ENCODE measurements at places on chromosomes 1 and 21.

DNA sequence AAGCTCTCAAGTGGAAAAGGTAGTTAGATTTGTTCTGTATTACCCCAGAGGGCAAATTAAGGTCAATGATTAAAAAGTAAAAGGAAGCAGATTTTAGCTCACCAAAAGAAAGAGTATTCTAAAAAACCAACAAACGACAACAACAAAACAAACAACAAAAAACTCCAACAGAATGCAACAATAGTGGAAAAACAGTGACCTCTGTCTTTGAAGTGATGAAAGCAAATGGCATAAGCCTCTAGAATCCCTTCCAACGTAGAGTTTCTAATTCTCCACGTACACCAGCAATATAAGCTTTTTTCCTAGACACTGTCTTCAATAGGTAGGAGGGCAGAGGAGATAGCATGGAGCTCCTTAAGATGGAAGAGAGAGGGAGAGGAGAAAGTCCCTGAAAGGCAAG is 359.1 kb downstream of the TTLL7 start:
- DNase-seq, result no peak

DNA sequence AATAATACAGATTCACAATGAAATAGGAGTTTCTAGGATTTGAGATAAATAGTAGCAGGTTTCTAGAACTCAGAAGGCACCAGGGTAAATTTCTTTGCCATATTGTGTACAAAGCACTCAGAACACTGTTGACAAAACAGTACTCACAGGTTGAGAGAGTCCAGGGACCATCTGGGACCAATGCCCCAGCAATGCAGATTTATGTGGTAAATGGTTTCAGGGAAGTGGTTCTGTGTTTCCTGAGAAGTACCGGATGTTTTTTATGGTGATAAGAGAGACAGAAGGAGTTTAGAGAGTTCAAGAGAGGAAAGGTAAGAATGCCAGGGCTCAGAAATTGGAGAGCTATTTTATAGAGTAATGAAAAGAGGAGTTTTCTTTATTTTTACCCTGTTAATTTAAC is 29.6 kb upstream of the DIPK1A start:
- DNase-seq, result peak; percentile 64

DNA sequence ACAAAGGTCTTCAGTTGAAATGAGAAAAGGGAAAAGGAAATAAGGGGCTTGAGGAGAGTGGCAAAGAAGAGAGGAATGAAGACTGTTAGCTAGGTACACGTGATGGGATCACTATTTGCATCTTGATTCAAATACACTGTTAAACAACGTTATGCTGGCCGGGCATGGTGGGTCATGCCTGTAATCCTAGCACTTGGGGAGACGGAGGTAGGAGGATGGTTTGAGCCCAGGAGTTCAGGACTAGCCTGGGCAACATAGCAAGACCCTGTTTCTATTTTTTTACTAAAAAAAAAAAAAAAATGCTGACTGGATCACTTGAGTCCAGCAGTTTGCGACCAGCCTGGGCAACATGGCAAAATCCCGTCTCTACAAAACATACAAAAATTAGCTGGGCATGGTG is 2.4 kb downstream of the RBM34 start:
- DNase-seq, result no peak

DNA sequence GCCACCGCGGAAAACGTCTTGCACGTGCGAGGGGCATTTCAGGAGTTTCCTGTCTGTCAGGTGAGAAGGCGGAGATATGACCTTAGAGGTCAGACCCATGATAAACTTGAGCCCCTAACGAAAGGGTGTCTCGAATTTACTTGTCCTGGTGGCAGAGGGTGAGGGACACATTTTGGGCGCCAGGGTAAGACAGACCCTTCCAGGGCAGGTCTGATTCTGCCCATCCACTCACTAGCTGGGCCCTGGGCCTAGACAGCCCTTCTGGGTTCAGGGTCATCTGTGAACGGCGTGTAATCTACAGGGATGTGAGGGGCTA is 395 bp upstream of the CSRP1 start:
- no peak for DNase-seq

GRCh38 chr1:1881727-1882126 is 9.2 kb downstream of the GNB1 start:
- no peak for DNase-seq

Data from CD4-positive, alpha-beta T cell treated with Interleukin-4 for 4 hours (primary cell).